ENCODE measurements at places on chromosomes 1 and 21.
A peak's percentile ranks its signal among the peaks of the same experiment; 100 is the strongest.

- DNase-seq: peak; percentile 55
Measured at GRCh38 chr1:161738627-161739287, 10.8 kb upstream of the DUSP12 start.

GRCh38 chr1:18722270-18722669, 91.6 kb downstream of the PAX7 start:
- DNase-seq: no peak

GRCh38 chr1:229888157-229888556, 178.9 kb upstream of the GALNT2 start:
- DNase-seq: no peak

DNA sequence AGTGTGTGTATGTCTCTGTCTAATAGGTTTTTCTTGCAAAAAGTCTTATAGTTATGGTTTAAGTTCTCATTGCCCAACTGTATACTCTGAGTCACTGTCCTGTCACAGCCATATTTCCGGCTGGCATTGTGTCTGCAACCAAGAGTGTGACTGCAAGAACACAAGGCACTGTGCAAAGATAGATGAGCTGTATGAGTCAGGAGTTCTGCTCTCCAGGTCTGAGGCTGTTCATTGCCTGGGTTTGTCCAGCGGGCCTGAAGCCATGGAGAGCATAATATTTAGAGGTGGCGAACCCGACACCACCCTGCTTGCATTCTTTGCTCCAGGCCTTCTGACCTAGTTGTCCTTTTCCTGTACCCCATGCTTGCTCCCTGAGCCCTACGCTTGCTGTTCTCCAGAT, 50.9 kb upstream of the CNIH3 start:
- DNase-seq: no peak

DNA sequence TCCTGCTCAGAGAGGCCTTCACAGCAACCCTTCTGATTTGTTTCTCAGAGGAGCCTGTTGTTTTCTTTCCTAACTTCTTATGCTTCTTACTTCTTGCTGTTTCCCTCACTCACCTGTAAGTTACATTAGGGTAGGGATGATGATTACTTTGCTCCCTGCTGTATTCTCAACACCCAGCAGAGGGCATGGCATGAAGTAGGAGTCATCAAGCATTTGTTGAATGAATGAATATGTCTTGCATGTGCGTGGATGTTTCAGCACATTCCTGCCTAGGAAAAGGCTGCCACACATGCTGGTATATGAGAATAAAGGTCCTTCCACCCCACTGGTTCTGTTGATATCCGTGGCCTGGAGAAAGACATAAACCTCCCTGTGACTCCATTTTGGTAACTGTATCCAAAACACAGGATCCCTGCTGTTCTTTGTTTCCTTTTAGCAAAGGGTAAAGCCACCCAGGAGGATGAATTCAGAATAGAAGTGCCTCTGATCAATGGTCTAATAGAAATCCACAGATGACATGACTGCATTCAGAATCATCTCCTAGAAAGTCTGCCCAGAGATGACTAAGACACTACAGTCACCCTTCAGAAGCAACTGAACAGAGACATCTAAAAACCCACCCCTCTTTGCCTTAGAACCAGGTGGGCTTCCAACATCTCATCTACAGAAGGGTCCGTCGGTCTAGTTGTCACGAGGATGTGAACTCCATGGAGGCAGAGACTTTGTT, 168.8 kb downstream of the ZSCAN20 start:
- no peak for DNase-seq

GRCh38 chr1:99996951-99997350, 27.2 kb downstream of the SLC35A3 start:
- no peak for DNase-seq

GRCh38 chr1:98331243-98331642, 330.3 kb upstream of the SNX7 start:
- DNase-seq: no peak

DNA sequence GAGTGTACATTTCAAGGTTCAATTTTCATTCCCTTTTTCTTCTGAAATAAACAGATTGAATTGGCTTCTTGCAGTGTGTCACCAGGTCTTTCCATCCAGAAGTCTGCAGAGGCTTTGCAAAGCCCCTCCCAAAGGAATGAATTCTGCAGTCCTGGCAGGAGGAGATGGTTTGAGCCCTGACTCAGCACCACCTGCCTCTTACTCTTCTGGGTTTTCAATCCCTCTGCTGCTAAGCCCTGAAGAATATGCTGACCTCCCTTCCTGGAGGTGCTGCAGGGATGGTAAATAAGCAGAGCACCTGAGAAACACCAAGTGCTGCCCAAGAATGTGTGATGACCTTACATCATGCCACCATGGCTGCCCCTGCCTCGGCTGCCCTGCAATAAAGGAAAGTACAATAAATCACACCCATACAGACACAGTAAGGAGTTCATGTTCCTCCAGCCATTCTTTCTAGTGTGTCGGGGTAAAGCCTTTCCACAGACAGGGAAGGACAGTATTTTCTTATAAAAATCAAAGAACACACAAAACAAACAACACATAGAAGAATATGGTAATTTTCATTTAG, 209.2 kb downstream of the ZNF326 start:
- no peak for DNase-seq

- DNase-seq: no peak
Measured at GRCh38 chr1:226981838-226982237, 41.7 kb downstream of the COQ8A start.

- no peak for DNase-seq
Measured at GRCh38 chr1:89624314-89624713, 8.6 kb upstream of the LRRC8C start.

GRCh38 chr1:41674522-41674921, 190.0 kb upstream of the EDN2 start:
- DNase-seq: no peak

DNA sequence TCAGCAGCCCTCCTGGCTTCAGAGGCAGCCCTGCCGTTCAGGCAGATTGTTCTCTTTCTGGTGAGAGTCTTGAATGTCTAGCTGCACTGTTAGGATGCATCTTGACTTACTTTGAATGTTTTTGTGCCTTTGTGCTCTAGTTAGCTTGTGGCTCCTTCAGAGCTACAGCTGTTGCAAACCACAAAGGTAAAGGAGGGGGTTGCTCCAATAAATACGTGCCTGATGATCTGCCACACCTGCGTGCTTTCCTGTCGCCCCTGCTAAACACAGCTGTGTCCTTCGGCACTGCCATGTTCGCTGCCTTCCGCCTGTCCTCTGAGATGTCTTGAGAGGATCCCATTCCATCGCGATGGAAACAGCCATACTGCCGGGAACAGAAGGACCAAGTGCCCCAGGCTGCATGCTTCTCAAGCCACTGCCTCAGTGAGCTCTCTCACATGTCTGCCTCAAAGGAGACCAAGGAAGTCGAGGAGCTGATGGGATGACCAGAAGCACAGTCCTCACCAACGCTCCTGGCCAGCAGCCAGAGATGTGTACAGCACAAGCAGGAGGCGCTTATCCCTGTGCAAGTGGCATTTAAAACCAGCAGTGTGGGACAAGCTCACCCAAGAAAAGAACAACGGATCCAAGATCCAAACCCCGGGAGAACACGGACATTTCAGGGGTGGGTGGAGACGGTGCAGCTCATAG, 12.0 kb upstream of the SMIM12 start:
- no peak for DNase-seq

DNA sequence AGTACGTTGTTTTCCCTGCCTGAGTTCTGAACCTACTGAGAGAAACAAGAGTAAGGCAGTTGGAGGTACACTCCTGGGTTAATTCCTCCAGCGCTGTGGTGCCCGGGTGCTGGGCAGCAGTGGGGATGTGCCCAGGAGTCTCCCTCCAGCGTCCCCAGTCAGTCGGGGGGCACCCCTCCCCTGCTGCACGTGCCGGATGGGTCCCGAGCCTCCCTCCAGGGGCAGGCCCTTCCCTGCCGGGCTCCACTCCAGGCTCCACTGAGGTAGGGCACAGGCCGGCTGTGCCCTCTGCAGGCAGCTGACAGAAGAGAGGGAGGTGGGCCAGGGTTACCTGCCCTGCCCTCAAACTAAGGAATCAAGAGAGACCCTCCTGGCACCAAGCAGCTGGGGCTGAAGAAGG, 238.1 kb upstream of the VAMP3 start:
- no peak for DNase-seq

DNA sequence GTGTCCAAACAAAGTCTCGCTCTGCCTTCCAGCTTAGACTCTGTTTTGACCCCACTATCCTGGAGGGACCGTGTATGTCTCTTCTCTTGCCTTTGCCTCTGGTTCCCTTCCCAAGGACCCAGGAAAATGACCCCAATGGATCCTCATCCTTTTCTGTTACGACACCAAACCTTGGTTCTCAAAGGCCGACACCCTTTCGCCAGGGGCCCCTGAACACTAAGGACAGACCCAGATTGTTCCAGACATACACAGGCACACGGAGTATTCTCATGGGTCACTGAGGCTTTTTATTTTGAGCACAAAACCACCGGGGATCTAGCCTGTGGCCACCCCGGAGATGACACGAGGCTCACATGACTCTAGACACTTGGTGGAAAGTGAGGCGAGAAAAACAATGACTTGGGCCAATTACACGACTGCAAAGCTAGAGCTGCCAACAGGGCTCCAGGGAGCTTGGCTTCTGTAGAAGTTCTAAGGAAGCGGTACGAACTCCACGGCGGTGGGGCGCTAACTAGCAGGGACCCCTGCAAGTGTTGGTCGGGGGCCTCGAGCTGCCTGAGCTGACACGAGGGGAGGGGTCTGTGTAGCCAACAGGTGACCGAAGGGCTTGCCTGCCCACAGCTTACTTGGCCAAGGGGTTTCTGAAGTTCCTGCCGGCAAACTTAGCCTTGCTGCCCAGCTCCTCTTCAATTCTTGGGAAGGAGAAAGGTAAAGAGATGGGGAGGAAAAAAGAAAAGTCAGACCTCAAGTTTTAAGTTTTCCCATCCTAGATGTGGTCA, 17.6 kb downstream of the ENO1 start:
- no peak for DNase-seq

- DNase-seq: no peak
Measured at GRCh38 chr1:229784834-229785233, 158.8 kb downstream of the URB2 start.

DNA sequence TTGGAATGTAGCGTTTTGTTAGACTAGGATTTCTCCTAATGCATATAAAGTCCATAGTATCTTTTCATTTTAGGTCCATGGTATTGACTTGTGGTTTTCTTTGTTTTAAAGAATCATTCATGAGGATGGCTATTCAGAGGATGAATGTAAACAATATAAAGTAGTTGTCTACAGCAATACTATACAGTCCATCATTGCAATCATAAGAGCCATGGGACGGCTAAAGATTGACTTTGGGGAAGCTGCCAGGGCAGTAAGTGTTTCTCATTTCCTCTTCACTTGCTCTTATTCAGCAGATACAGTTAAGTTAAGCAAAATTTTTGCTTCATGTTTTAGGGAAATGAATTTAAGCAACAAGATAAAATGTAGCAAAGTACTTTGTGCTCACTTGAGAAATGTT, 25.4 kb downstream of the GNAI3 start:
- DNase-seq: no peak

DNA sequence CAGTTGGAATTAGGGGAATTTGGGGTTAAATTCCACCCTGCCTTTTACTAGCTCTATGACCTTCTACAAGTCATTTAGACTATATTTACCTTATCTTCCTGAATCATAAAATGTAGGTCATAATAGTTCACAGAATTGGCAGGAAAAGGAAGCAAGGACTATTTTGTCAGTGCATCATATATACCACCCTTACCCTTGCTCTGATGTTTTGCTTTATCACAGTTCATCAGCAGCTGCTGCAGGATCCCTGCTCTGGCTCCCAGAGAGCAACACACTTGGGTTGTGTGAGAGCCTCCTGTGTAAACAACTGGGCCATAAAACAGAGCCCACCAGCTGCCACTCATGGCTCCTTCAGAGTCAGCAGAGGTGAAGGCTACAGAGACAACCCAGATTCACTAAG, 631.6 kb upstream of the CAMK1G start:
- no peak for DNase-seq

DNA sequence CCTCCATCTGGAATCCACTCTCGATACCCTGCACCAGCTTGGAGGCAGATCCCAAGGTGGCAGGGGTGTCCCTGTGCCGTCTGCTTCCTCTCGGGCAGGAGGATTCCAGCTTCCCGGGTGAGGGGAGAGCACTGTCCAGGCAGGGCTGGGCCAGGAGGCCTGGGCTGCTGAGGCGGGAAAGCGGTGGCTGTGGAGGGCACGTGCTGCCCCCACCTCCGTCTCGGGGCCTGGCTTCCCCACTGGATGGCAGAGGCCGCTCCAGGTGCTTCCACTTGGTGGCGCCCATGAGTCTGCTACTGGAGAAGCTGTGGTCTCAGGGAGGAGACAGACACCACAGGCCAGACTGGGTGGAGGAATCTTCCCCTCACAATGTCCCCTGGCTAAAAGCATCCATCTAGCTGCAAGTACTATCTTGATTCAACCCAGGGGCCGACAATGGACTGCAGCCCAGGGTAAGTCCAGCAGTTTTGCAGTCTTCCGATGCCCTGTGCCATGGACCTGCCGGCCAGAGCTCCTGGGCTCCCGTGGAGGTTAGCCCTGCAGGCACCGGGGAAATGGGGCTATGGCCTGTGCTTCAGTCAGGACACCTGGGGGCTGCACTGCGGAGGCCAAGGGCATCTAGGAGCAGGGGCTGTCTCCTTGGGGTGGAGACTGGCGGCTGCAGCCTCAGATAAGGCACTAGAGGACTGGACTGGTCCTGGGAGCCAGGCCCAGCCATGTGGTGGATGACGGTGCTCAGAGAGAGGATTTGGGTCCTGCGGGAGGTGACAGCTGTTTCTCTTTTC, 41.3 kb upstream of the EIF4G3 start:
- DNase-seq: peak; percentile 4

- no peak for DNase-seq
Measured at GRCh38 chr1:27154469-27154990, 395 bp downstream of the SLC9A1 start.

DNA sequence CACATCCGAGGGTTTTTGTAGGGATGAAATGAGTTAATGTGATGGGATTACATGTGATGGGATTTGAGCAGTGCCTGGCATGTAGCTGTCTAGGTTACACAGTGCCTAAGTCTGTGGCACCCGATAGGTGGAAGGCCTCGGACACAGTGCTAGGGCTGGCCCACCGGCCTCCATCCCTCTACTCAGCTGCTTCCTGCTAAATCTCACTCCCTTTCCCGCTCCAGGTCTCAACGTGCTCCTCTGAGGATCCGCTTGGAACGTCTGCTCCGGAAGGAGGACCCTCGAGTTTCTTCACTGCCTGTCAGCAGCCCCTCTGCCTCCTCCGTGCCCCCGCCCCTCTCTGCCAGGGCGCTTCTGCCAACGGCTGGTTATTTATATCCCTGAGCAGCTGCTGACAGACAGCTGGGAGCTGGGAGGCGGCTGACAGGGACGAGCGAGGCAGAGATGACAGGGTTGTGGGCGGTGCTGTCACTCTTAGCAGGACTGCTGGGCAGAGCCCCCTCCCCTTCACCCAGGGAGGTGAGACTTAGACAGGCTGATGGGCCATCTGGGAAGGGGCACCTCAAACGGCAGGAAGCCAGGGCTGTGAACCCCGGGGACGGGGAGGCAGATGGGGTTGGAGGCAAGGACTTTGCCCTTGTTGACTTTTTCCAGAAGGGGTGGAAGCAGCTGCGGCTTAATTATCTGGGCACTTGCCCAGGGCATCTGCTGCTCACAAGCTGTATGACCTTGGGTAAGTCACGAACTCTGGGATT, 26.6 kb upstream of the LRRN2 start:
- no peak for DNase-seq
